ENCODE measurements at places on chromosomes 6 and 20.
A peak's percentile ranks its signal among the peaks of the same experiment; 100 is the strongest.

- no peak for DNase-seq
Measured at GRCh38 chr20:44448753-44449546, 26.7 kb upstream of the TTPAL start.

DNA sequence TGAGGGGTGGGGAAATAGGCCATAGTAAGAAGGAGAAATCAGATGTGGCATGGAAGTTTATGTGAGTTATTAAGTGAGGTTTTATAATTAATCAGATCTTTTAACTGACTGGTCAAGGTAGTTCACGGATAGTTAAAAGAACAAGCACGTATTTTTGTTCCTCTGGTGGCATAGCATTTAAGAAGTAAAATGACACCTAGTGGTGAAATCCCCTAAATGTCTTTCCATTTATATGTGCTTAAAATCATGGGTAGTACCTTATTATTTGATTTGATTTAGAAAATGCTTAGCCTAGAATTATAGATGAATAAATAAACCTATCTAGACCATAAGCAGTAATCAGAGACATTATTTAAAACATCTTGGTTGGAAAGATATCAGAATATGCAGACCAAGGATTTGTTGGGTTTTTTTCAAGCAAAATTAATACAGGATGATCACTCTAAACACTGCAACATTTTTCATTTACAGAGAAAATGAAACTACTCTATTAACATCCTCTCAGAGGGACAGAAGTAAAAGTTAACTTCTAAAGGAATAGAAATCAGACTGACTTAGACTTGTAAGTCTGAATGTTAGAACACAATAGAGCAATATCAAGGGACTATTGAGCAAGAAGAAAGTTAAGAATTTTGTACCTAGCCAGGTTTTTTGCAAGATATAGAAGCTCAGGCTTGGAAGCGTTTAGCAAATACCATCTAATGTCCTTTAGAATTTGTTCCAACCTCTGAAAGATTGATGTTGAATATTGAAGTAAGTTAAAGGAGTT lies 81.1 kb downstream of the STXBP5 start:
- peak; percentile 13 for DNase-seq

- DNase-seq, result no peak
Measured at GRCh38 chr6:53593001-53593488, 48.1 kb upstream of the GCLC start.

- no peak for DNase-seq
Measured at GRCh38 chr6:32413427-32414047, 6.6 kb upstream of the BTNL2 start.

DNA sequence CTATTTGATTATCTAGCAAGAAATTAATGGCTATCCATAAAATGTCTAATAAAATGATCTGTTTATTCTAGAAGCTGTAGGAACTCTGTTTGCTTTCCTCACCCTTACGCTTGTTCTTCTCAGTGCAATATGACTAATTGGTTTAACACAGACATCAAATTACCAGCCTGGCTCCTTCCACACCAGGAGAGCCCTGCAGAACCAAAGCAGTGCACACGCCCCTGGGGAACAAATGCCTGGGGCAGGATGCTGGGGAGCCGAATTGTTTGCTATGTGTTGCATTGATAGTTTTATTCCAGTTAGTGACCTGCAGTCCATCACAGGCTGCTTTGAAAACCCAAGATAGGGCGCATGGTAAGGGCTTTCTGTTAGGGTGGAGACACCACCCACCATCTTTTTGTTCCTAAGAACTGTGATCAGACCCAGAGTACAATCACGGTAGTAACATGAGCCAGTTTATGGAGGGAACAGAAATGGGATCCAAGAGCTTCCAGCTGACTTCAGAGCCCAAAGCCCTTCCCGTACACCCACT lies 126.4 kb upstream of the CD93 start:
- no peak for DNase-seq

GRCh38 chr6:121994919-121995318 lies 404.5 kb upstream of the HSF2 start:
- DNase-seq, result no peak
